ENCODE measurements at places on chromosomes 7 and 10. TPM values are rescaled to one million over a fixed set of nuclear protein-coding genes. Genes with fewer than 3 reads are reported as not detected.

GRCh38 chr7:144390481-144390880 is 13.0 kb downstream of the NOBOX start:
- DNase-seq: no peak

- DNase-seq: no peak
These were observed 89.7 kb upstream of the RPA3 start for GRCh38 chr7:7808156-7808555.

GRCh38 chr10:42961796-42962109 is 115.1 kb upstream of the RET start:
- DNase-seq: peak; percentile 58

DNA sequence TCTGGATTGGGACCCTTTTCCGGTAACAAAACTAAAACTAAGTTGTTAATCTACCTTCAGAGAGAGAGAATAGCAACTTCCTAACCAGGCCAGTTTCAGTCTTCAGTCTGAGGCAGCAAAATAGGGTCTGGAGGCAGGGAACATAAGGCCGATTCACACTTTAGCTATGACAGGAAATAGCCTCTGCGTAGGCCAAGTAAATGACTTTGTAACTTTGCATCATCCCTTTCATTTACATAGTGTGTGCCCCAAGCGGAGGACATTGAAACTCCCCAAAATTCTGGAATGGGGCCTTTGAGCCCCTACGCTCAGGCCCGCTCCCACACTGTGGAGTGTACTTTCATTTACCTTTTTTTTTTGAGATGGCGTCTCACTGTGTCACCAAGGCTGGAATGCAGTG is 1.7 kb upstream of the UPP1 start:
- DNase-seq: no peak

DNA sequence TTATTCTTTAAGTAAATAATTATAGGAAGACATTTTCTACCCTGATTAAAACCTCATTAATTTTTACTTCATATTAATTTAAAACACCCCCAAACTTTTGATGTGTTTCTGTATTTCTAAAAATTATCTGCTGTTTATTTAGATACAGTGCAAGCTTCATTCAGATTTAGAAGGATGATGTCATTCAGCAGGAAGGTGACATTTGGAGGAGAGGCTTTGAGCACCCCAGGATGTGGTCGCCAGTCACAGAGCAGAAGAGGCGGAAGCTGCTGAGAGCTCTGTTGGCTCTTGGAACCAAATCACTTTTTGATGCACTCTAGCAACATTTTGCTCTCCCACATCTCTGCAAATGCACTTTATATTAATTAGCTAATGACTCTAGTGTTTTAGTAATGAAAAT is 233.9 kb upstream of the CACNA2D1 start:
- no peak for DNase-seq

DNA sequence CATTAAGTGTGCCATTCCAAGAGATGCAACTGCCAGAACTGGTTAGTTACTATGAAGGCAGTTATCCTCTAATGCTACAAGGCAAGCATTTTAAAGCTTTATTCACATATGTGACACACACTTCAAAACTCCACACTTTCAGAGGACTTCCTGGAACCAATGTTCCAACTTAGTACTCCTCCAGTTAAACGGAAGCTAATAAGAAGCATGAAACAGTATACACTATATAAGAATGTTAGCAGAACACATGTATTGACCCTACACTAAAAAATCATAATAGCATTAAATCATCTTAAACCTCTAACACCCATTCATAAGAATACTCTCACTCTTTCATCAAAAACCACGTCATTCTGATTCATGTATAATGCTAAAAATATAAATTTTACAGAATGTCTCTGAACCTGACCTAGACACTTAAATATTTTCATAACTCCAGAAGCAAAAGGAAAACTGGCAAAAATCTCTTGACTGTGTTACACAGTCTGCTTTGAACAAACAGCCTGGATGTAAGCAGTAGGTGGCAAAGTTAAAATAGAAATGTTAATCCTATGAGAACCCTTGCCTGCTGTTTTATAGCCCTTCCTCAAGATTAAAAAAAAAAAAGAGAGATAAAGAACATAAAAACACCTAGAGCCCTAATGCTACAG is 135.0 kb downstream of the SEMA3C start:
- no peak for DNase-seq

DNA sequence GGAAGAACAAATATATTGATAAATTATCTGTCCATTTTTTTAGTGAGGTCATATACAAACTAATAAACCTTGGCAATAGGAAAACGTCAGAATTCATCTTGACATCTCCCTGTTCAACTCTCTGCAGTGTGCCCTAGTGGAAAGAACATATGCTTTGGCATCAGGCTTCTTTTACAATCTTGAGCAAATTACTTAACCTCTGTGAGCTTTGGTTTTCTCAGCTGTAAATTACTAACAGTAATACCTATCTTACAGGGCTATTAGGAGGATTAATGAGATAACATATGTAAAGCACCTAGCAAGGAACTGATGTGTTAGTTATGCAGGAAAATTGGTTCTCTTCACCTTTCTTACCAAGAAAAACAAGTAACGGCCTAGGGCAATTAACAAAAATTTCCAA is 161.8 kb downstream of the PHTF2 start:
- DNase-seq: no peak

DNA sequence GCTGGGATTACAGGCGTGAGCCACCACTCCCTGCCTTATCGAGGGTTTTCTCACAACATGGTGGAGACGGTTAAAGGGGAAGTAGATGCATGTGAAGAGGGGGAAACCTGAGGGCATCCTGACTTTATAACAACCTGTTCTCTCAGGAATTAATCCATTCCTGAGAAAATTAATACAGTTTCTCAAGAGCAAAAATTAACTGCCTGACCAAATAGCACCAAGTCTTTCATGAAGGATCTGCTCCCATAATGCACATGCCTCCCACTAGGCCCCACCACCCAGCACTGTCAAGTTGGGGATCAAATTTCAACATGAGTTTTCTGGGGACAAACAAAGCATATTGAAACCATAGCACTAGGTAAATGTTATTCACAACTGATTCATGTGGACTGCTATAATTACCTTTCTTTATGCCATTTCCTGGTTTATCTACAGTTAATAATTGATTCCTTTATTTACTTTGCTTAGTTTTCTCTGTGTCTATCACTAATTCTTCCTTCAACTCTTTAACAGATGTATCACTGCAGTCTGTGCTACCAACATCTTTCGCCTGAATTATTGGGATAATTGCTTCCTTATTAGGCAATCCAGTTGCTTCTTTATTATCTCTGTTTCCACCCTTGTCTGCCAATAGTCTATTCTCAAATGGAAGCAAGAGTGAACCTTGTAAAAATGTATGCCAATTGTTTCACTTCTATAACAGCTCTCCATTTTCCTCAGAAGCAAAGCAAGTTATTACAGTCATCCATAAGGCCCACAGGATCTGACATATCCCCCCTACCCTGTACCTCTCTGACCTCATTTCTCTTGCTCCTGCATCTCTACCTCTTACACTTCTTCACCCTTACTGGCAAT is 12.9 kb upstream of the MICU1 start:
- no peak for DNase-seq

GRCh38 chr7:45001138-45001694 is 1.2 kb downstream of the CCM2 start:
- DNase-seq: no peak

- peak; percentile 79 for DNase-seq
These were observed 108.2 kb upstream of the MKLN1 start for GRCh38 chr7:131219312-131220041.

GRCh38 chr10:124596962-124597845 is 135.6 kb downstream of the LHPP start:
- DNase-seq: peak; percentile 35

DNA sequence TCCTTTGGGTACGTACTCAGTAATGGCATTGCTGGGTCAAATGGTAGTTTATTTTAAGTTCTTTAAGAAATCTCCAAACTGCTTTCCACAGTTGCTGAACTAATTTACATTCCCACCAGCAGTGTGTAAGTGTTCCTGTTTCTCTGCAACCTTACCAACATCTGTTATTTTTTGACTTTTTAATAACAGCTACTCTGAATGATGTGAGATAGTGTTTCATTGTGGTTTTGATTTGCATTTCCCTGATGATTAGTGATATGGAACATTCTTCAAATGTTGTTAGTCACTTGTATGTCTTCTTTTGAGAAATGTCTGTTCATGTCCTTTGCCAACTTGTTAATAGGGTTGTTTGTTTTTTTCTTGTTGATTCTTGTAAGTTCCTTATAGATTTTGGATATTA is 558.9 kb downstream of the SH2D4B start:
- no peak for DNase-seq

DNA sequence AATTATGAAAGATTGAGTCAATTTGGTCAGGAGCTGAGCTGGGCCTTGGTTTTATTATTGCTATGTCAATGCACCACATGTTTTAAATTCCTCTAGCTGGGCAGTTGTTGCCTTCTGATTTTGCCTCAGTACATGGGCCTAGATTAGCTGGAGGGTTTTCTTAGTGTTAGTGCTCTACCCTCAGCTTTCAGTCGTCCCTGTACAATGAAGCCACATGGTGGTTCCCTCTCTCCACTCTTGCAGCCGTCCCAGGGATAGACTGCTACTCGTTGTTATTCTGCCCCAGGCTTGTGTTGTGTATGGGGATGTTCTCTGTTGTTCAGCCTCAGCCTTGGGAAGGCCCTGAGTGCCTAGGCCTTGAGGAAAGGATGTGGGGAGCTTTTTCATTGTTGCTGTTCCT is 37.0 kb downstream of the NHLRC2 start:
- no peak for DNase-seq

DNA sequence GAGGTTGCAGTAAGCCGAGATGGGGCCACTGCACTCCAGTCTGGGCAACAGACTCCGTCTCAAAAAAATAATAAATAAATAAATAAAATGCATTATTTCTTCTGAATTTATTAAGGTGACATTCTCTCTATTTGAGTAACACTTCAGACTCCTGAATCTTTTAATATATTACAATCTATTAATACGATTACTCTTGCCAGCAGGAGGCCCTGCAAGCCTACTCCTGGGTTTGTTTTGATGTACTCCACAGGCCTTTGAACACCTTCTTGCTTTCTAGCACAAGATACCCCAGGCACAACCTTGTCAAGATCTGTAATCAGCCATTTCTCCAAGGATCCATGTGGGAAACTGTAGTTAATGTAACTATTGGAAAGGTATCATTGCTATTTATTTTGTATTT is 63.5 kb downstream of the COBL start:
- no peak for DNase-seq

- DNase-seq: no peak
These were observed 57.5 kb downstream of the FHIP2A start for GRCh38 chr10:114879093-114879492.

GRCh38 chr10:70843333-70843732 is 27.6 kb downstream of the SGPL1 start:
- no peak for DNase-seq

DNA sequence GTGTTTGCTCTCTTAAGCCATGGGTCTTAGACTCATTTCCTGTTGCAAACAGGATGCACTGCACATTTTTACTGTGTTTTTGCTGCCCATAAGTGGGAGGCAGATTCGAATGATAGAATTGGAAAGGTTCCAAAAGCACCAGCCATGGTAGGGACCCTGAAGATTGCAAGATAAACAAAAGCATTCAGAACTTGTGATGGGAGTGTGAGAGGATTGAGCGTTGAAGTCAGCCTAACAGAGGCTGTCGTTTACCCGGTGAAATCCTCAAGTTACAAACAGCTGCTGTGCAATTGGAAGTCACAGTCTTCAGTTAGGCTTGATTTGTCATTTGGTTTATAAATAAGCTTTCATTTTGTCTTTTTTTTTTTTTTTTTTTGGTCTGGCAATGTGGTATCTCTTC is 192.7 kb upstream of the MKI67 start:
- no peak for DNase-seq

- no peak for DNase-seq
These were observed 277.6 kb upstream of the SORCS1 start for GRCh38 chr10:107442035-107442505.

DNA sequence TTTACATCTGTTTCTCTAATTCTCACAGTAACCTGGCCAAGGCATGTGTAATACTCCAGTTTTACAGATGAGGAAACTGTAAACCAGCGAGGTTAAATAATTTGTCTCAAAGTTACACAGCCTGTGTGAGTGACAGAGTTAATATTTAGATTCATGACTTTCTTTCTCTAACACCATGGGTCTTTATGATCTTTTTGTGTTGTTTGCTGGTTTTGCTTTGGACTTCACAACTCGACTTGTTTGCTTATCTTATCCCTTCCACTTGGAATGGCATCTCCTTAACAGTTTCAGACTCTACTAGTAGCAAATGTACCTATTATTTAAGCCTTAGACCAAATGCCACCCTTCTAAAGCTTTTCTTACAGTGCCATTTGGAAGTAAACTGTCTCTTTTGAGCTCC is 34.4 kb downstream of the MXI1 start:
- no peak for DNase-seq

DNA sequence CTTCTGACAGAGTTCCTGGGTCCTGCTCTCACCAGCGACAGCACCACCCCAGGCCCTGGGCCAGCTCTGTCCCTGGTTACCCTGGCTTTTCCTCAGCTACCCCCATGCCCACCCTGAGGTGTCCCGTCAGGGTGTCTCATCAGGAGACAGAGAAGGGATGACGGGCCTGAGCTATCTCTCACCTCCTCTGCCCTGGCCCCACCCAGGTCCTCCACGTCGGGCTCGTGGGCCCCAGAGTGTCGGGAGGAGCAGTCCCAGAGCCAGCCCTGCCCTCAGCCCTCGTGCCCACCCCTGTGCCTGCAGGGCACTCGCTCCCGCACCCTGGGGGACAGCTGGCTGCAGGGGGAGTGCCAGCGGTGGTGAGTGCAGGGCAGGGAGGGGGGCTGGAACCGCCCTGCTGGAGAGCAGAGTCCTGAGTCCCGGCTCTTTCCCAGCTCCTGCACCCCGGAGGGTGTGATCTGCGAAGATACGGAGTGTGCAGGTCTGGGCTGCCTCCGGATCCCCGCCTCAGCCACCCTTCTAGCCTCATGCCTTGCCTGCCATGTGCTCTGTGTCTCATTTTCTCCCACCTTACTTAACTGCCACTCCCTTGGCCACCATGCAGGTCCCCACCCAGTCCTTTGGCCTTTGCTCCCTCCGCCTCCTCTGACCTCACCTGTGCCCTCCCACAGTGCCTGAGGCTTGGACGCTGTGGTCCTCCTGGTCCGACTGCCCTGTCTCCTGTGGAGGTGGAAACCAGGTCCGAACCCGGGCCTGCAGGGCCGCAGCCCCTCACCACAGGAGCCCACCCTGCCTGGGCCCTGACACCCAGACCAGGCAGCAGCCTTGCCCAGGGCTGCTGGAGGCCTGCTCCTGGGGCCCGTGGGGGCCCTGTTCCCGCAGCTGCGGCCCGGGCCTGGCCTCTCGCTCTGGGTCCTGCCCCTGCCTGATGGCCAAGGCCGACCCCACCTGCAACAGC is 16.7 kb upstream of the ZNF862 start:
- peak; percentile 41 for DNase-seq

The DENND2A gene
- 10.7 TPM for total RNA-seq

The LBX1 gene
- total RNA-seq: not detected

The XPNPEP1 gene
- 36.9 TPM for total RNA-seq

The SPAG6 gene
- not detected for total RNA-seq

The SLC18A2 gene
- total RNA-seq: 0.09 TPM

The TMEM270 gene
- total RNA-seq: not detected

The CYP2W1 gene
- not detected for total RNA-seq

The RAPGEF5 gene
- 29.2 TPM for total RNA-seq

The ITPRID1 gene
- total RNA-seq: not detected

Data from right cardiac atrium (tissue), 5 donors.